ENCODE measurements at places on chromosomes 11 and 22. TPM values are rescaled to one million over a fixed set of nuclear protein-coding genes. Genes with fewer than 3 reads are reported as not detected.

KLHL35 gene
- total RNA-seq, result 0.21 TPM

C22orf23 gene
- 0.47 TPM for total RNA-seq

PRAME gene
- total RNA-seq, result not detected

IGSF9B gene
- 23.0 TPM for total RNA-seq

FAM181B gene
- 0.08 TPM for total RNA-seq

SCN3B gene
- total RNA-seq, result 2.4 TPM

PUS3 gene
- 5.4 TPM for total RNA-seq

PGA5 gene
- 0.80 TPM for total RNA-seq

MUC5AC gene
- not detected for total RNA-seq

SLC25A45 gene
- 4.9 TPM for total RNA-seq

PTPRCAP gene
- total RNA-seq, result 0.83 TPM

KLHDC7B gene
- total RNA-seq, result 0.13 TPM

PICALM gene
- 188 TPM for total RNA-seq

DGCR6 gene
- total RNA-seq, result 7.1 TPM

MGAT3 gene
- total RNA-seq, result 3.7 TPM

TRIM66 gene
- total RNA-seq, result 6.5 TPM

IGLL1 gene
- not detected for total RNA-seq

EMID1 gene
- total RNA-seq, result 0.32 TPM

SPI1 gene
- total RNA-seq, result 8.1 TPM

TMEM191C gene
- total RNA-seq, result 0.38 TPM

KDELR3 gene
- total RNA-seq, result 10.7 TPM
